H7 (cell line): ENCODE measurements at places on chromosomes 3 and 15. TPM values are rescaled to one million over a fixed set of nuclear protein-coding genes. Genes with fewer than 3 reads are reported as not detected.

DNA sequence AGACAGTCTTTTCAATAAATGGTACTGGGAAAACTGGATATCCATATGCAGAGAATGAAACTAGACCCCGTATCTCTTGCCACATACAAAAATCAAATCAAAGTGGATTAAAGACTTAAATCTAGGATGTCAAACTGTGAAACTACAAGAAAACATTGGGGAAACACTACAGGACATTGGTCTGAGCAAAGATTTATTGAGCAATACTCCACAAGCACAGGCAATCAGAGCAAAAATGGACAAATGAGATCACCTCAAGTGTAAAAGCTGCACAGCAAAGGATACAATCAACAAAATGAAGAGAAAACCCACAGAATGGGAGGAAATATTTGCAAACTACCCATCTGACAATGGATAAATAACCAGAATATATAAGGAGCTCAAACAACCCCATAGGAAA lies 38.4 kb upstream of the MBNL1 start:
- no peak for DNase-seq

- no peak for DNase-seq
Observed at GRCh38 chr3:8606701-8607231, 37.8 kb downstream of the SSUH2 start.

The FOXL2NB gene
- 3.9 and 5.5 TPM in 2 replicates for total RNA-seq

DNA sequence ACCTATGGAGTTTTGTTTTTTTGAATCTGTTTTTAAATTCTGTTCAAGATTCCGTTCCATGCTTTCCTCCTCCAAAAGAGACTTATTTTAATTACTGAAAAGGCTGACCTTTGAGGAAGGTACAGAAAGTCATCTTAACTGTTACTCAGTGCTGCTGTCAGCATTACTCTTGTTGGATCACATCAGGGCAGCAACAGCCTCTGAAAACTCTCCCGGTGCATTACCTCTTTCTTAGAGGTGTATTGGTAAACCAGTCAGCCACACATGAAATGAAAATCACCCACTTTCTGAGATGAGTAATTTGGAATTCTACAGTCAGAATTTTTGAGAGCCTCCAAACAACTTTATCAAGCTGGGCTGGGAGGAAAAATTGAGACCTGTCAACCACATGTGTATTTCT lies 88.5 kb upstream of the LIMD1 start:
- DNase-seq = no peak

The PLOD2 gene
- 24.2 and 30.2 TPM in 2 replicates for total RNA-seq

GRCh38 chr3:174251681-174252080 lies 607.5 kb upstream of the NAALADL2 start:
- DNase-seq = no peak

DNA sequence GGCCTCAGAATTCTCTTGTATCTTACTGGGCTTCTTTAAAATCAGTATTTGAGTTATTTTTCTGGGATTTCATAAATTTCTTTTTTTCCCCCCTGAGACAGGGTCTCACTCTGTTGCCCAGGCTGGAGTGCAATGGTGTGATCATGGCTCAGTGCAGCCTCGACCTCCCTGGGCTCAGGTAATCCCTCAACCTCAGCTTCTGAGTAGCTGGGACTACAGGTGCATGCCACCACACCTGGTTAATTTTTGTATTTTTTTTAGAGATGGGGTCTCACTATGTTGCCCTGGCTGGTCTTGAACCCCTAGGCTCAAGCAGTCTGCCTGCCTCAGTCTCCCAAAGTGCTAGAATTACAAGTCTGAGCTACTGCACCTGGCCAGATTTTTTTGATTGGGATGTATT lies 43.5 kb downstream of the NCK1 start:
- no peak for DNase-seq

The LIPC gene
- total RNA-seq = not detected in 2 replicates

- no peak for DNase-seq
Observed at GRCh38 chr3:55698831-55699230, 211.7 kb upstream of the WNT5A start.

The CCRL2 gene
- not detected in 2 replicates for total RNA-seq

- DNase-seq = no peak
Observed at GRCh38 chr3:23519314-23520208, 286.2 kb upstream of the UBE2E1 start.

The CD96 gene
- total RNA-seq = not detected in 2 replicates

DNA sequence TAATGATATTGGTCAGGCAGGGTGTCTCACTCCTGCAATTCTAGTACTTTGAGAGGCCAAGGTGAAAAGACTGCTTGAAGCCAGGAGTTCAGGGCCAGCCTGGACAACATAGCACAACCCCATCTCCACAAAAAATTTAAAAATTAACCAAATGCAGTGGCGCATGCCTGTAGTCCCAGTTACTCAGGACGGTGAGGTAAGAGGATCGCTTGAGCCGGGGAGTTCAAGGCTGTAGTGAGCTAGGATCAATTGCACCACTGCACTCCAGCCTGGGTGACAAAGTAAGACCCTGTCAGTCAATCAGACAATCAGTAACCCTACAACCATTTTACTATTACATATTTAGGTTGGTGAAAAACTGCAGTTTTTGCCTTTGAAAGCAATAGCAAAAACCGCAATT lies 43.0 kb downstream of the RBM15B start:
- DNase-seq = no peak

DNA sequence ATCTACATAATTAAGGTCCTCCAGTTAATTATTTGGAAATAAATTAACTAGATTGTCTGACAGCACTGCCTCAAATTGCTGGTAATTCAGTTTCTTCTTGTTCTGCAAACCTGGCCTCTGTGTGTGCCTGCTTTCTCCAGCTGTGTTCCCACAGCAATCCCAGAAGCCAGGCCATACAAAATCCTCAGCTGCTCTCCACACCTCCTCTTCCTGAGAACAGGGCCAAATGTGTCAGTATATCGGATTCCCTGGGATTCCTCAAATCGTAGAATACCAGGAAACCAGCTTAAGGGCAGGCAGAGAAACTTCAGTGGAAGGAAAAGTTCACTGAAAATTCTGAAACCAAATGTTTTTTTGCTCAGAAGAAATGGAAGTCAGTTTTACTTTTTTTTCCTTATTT lies 261.4 kb downstream of the ZMAT3 start:
- DNase-seq = no peak

The CHD2 gene
- total RNA-seq = 29.7 and 35.5 TPM in 2 replicates

DNA sequence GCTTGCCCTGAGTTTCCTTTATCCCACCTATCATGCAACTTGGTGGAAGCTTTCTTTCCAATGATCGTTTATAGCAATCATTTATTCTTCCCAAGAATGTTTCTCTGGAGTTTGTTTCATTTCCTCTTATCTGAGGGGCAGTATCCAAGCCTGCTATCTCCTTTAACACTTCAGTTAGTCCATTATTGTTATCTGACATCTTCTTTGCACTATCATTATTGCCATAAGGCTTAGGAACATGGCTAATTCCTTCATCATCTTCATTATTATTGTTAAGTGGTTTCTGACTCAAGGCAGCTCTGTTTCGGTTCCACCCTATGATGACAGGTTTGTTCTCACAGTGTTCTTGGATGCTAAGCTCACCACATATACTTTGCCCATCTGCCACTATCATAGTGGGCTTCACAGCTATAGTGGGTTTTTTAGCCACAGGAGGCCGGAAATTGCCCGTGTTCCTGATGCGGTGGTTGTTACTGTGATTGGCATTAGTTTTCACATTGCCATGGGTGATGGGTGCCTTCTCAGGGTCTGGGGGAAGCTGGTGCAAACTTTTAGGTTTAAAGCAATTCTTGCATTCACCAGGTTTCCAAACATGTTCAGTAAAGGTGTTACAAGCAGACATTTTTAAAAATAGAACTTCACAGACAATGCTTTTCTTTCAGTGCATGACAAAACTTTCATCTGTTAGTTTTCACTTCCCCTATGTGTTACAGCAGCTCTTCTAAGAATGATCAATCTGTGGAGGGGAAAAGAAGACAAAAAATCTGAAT lies 110.6 kb upstream of the TSPAN3 start:
- DNase-seq = no peak

The GP5 gene
- not detected in 2 replicates for total RNA-seq

DNA sequence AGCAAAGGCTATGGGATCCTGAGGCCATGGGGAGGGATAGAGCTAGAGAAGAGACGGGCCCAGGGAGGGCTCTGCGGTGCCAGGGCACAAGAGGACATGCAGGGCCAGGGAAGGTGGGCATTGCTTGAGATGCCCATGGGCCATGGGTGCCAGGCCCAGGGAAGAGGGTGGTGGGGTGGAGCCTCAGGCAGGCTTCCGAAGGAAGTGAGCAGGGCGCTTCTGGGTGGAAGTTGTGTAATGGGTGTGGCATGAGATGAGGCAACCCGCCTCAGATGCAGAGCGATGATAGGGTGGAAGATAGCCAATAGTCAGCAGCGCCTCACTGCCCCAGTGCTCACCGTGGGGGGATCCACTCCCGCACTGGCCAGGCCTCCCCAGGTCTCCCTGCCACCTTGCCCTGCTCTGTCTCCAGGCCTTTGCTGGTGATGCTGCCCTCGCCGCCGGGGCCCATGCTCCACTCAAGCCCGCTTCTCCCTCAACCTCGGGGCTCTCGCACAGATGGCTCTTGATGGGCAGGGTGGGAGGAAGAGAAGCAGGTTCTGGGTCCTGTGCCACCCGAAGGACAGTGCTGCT lies 51.4 kb downstream of the DNAJB8 start:
- no peak for DNase-seq

The LRRC34 gene
- 4.2 and 8.5 TPM in 2 replicates for total RNA-seq

DNA sequence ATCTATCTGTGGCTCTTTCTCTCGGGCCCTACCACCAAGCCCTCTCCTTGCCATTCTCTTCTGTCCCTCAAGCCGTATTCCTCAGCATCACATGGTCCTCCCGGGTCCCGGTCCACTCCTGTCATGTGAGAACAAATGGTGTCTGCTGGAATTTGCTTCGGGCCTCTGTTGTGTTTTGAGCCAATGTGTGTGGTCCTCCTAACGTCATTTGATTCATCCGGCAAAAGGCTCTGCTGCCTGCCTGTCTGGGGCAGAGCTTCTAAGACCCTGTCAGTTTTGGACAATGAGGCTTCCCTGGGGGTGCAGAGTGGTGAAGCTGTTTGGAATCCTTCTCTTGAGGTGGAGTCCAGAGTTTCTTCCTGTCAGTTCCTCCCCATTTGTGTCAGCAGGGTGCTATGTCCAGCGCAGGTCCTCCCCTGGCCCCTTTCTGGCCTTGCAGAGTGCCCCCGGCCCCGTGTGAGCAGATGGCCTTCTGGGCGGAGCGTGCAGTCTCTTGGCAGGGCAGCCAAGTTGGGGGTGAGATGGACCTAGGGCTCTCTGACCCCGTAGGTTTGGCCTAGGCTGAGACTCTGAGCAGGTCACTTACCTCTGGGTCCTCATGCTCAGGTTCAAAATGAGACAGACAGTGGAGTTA lies 93.6 kb downstream of the APBA2 start:
- DNase-seq = no peak

DNA sequence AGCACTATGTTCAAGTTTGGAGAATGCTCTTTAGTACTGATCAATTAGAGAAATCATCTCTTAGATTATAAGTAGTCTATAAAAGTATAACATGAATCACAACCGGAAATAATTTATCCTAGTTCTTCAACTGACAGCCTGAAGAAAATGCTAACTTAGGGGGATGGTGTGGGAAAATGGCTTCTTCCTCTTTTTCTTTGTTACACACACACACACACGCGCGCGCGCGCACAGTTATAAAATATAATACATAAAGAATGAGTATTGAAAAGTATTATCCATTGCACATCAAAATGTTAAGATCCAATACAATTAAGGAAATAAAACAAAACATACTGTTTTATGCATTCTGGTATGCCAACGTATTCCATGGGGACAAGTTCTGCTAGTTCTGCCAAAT lies 11.2 kb upstream of the GTF2A2 start:
- DNase-seq = no peak

DNA sequence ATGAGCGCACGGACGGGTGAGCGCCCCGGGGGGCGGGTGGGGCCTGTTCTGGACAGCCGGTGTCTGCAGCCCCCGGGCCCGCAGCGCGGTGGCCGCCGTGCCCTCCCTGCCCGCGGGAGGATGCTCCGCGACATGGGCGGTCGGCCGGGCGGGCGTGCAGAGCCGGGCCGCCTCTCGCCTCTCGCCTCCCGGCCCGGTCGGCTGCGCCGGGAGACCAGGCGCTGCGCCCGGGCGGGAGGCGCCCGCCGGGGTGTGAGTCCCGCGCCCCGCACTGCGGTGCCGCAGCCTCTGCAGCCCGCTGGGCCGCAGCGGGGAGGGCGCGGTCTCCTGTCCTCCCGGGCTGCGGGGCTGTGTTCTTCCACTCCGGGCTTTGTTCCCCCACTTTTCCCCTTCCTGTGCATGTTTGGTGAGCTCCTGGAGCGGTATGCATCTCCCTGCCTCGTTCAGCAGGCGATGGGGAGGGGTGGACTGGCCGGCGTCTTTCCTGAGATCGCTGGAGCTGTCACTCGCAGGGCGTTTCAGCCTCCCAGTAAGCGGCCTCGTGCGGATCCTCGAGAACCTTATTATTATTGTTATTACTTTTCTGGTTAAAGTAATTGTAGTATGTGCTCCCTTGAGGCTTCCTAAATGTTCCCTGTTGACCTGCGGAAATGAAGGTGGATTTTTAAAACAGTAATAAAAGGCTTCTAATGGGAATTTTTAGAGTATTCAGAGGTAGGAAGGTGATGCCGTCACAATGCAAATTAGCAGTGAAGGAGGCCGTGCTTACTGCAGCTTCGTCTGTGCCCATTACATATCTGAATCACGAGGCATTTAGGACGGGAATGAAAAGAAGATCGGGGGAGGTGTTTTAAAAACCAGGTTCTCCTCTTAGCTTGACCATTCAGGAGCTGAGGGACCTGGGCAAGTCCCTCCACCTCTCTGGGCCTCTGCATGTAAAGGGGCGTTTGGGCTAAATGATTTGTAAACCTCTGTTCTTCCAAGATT lies 593 bp downstream of the TMOD2 start:
- peak; percentile 73 for DNase-seq

DNA sequence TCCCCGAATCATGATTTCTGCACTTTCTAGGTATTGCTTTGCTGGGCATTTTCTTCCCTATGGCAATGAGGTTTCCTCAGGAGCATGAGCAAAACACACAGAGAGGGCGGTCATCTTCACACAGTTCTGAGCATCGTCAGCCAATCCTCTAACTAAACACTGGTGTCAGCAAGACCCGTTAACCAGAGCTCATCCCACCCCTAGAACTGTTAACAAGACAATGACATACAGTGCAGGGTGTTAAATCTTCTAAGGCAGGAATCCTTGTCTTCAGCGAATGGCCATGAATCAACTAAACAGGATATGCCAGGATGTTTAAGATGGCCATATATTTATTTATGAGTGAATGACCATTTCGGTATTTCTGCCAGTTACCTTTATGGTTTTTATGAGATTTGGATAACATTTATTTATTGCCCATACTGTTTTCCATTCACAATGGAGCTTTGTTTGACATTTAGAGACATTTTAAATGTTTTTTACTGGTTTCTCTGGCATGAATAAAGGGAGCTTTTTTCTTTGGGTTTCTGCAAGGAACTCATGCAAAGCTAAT lies 411.5 kb upstream of the PROK2 start:
- DNase-seq = no peak

- no peak for DNase-seq
Observed at GRCh38 chr3:145623349-145623748, 537.6 kb downstream of the PLOD2 start.

DNA sequence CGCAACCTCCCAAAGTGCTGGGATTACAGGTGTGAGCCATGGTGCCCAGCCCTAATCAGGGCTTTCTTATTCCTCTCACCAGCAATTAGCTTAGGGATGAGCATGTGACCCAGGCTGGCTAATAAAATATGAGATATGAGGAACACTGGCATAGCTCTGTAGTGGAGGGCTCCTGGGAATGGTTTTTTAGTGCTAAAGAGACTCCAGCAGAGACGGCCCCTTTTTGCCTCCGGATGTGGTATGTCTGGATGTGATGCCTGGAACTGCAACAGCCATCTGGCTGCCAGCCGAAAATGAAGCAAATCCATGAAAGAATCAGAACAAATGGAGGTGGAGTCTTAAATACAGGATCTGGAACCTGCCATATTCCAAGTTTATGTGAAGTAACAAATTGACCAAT lies 69.1 kb upstream of the MAGI1 start:
- DNase-seq = peak; percentile 30
